NCI-H345 (cell line): ENCODE measurements at places on chromosomes 2 and 18.

- no peak for DNase-seq
Measured at GRCh38 chr2:239318151-239318611, 82.6 kb downstream of the HDAC4 start.

DNA sequence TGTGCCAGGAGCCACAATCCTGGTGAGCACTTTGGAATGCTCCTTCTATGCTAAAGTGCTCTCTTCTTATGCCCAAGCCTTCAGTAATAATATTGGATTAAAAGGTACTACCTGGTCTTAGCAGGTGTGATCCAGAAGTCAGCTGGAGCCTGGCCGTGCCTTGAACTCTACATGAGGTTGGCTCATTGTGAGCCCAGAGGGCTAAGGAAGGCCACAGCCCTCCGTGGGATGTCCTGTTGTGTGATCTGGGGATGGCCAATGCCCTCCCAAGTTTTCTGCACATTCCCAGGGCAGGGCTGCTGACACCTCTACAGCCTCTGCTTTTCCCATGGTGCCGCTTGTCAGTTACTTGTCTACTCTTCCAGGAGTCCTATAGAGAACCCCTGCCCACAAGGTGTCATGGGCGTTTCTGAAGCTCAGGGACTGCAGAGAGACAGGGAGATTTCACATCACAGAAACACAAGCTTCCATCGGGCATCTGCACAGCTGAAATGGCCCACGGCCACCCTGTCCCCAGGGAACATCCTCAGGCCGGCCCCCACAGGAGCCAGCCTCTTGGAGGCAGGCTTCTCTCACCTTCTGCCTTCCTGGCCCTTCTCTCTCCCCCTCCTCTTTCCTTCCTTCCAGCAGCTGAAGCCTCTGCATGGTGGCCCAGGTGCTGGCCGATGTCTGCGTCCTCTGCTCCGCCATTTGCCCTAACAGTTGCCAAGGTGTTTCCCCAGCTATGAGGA lies 27.3 kb upstream of the GPR55 start:
- DNase-seq, result no peak

- no peak for DNase-seq
Measured at GRCh38 chr2:135063210-135063609, 11.1 kb downstream of the RAB3GAP1 start.

DNA sequence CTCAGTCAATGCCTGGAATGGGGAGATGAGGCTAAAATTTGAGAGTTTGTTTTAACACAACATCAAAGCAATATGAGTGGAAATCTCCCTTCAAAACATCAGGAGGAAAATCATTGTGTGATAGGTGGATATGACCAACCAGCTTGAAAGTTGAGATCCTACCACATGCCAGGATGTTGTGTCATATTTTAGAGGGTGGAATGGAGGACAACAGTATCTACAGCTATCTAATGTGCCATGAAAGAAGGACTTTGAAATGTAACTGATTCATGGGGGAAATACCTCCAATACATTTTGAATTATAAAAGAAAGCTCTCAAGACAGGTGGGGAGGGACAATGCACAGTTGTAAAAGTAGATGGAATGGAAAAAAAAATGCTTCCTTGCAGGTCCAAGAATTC lies 87.8 kb downstream of the SP100 start:
- no peak for DNase-seq

- no peak for DNase-seq
Measured at GRCh38 chr18:61690418-61691138, 202.2 kb downstream of the RNF152 start.

GRCh38 chr2:110678457-110679336 lies 834 bp upstream of the BUB1 start:
- DNase-seq, result peak; percentile 25

- DNase-seq, result no peak
Measured at GRCh38 chr2:100408104-100408503, 9.4 kb downstream of the CHST10 start.

- DNase-seq, result no peak
Measured at GRCh38 chr18:74316257-74317170, 875 bp downstream of the C18orf63 start.

GRCh38 chr2:38056216-38056615 lies 19.7 kb downstream of the CYP1B1 start:
- DNase-seq, result no peak

GRCh38 chr2:107062173-107062572 lies 176.2 kb upstream of the ST6GAL2 start:
- no peak for DNase-seq

GRCh38 chr2:2184549-2185249 lies 146.4 kb downstream of the MYT1L start:
- DNase-seq, result no peak

GRCh38 chr2:44479127-44479887 lies 117.6 kb downstream of the CAMKMT start:
- DNase-seq, result peak; percentile 79

DNA sequence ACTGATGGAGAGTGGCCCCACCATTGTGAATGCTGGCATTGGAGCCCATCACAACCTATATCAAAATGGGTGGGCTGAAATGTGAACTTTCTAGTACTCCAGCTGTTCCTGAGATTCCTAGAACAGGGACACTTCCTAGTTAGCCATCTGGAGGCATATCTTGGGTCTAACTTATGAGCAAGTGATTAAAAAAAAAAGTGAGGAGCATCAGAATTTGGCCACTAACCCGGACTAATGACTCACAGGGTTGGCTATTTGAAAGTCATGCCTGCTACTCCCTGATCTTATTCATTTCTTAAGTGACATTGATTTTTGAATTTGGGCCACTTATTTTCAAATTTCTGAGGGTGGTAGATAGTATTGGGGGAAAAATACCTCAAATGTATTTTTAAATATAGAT lies 216.6 kb downstream of the HRH4 start:
- DNase-seq, result no peak

- no peak for DNase-seq
Measured at GRCh38 chr2:736939-737338, 59.7 kb upstream of the TMEM18 start.

GRCh38 chr2:196640031-196640548 lies 575 bp downstream of the CCDC150 start:
- DNase-seq, result no peak

- no peak for DNase-seq
Measured at GRCh38 chr2:184346338-184346862, 251.9 kb upstream of the ZNF804A start.

GRCh38 chr2:103401621-103402020 lies 639.8 kb downstream of the TMEM182 start:
- no peak for DNase-seq

DNA sequence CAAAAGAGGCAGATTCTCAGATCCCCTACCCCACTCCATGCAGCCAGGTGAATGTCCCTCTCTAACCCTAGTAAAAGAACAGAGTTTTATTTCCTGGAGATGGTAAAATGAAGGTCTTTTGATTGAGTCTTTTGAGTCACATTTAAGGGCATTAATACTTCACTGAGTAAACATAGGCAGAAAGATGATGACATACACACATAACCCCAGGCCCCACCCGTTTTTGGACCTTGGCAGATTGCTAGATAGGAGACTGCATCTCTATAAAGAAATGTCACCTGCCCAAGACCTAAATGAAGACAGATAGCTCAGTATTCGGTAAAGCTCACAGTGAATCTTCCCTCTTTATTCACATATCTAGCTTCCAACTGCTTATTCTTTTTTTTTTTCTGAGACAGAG lies 28.3 kb upstream of the PEX13 start:
- DNase-seq, result no peak
